Activated T-helper 17 cell treated with anti-CD3 and anti-CD28 coated beads, Interleukin-2, amount 50 U/mL, for 72 hours (primary cell): ENCODE measurements at places on chromosomes 2 and 18. TPM values are rescaled to one million over a fixed set of nuclear protein-coding genes. Genes with fewer than 3 reads are reported as not detected.

Gene LHCGR
- not detected for total RNA-seq

Gene SMC6
- total RNA-seq: 14.1 TPM

Gene SRD5A2
- not detected for total RNA-seq

Gene IL1F10
- not detected for total RNA-seq

Gene FBXO15
- total RNA-seq: 2.6 TPM

Gene CLHC1
- 11.5 TPM for total RNA-seq

Gene GCKR
- not detected for total RNA-seq

Gene OTOS
- not detected for total RNA-seq

Gene CHST9
- total RNA-seq: not detected

Gene IFT172
- 10.5 TPM for total RNA-seq

Gene LYG2
- total RNA-seq: not detected

Gene GCG
- not detected for total RNA-seq

Gene CROCC2
- not detected for total RNA-seq

Gene LOXHD1
- total RNA-seq: not detected

Gene NDUFS1
- total RNA-seq: 104 TPM

Gene AGXT
- total RNA-seq: not detected

Gene USP37
- total RNA-seq: 111 TPM

Gene ATIC
- total RNA-seq: 117 TPM

Gene CHRND
- not detected for total RNA-seq

Gene MTHFD2
- 284 TPM for total RNA-seq

Gene TWIST2
- not detected for total RNA-seq

Gene ERMN
- 1.6 TPM for total RNA-seq

Gene IGFBP5
- total RNA-seq: not detected

Gene NYAP2
- 0.19 TPM for total RNA-seq
